CD4-positive, CD25-positive, alpha-beta regulatory T cell (primary cell): ENCODE measurements at places on chromosomes 5 and 9.

DNA sequence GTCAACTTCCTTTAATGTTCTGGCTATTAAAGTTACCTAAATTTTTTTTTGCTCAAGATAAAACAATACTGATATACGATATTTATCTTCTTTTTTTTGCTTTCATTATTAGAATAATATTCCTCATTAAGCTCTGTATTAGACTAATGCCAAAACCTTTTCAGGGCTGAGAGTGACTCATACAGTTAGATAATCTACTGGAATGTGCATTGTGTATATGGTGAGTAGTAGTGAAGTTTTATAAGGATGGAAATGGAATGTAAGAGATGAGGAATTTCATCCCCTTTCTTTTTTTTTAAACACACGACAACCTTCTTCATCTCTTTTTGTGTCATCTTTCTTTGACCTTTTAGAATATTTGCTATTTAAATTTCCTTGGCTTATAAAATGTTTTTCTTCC, 268.6 kb downstream of the ISL1 start:
- no peak for DNase-seq

GRCh38 chr9:16136961-16137360, 584.1 kb downstream of the CCDC171 start:
- no peak for DNase-seq

DNA sequence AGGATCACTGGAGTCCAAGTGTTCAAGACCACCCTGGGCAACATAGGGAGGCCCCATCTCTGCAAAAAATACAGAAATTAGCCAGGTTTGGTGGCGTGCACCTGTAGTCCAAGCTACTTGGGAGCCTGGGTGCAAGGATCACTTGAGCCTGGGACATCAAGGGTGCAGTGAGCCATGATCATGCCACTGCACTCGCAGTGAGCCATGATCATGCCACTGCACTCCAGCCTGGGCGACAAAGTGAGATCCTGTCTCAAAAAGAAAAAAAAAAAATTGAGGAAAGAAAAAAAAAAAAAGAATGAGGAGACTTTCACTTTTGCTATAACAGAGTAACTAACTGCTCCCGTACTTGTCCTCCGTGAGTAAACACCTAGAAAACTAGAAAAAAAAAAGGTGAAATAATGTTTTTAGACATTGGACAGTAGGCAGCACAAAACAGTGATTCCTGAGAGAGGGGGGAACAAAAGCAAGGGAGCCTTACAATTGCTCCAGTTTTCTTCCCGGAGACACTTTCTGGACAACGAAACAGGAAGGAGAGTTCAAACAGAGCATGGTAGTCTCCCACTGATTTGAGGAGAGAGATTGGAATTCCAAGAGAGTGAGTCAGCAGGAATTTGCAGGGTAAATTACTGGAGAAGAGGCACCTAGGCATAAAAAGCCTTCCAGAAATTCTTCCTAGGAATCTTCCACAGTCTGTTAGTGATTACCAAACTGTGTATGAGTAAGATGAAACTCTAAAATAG, 6.9 kb upstream of the ZBTB5 start:
- DNase-seq, result no peak

GRCh38 chr5:143398451-143399237, 4.8 kb downstream of the NR3C1 start:
- DNase-seq, result no peak

DNA sequence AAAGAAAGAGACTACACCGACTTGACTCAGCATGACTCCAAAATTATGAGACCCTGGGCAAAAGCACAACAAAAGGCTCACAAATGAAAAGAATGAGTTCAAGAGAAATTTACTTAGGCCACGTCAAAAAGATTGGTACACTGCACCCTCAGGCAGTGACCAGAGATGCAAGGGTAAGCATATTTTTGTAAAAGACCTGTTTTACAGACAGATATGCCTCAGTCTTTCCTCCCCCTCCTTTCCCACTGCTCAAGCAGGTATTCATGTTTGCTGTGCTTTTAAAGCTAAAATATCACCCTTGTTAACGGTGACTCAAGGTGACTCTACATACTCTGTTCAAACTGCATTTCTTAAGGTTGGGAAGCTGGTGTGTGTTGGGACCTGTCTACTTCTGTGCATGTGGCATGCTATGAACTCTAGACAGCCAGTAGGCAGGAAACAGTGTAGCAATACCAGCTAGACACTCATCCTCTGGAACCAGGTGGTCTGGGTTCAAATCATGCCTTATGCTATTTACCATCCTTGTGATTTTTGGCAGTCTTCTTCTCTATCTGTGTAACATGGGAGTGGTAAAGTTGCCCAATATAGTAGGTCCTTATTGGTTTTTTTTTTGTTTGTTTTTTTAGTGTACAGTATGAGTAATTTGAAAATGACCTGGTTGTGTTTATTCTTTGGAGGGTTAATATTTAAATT, 98.7 kb downstream of the TLE4 start:
- DNase-seq, result no peak

GRCh38 chr9:36336131-36336907, 63.8 kb downstream of the RNF38 start:
- no peak for DNase-seq

GRCh38 chr5:152601806-152602732, 197.0 kb upstream of the NMUR2 start:
- no peak for DNase-seq

DNA sequence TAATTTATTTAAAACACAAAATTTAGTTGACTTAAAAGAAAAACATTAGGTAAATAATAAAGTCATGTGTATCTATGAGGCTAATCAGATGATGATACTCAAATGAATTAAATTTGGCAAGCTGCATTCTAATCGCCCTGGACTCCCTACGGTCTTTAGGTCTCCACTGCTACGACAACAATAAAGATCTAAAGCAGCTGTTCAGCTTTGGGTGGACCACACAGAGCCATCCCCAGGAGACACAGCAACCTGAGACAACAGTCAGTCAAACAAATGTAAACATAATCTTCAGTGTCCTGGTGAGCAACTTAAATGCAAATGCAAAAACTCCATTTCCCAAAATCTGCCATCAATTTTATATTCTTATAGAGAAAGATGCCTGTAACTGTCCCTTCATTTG, 65.5 kb downstream of the MCTP1 start:
- no peak for DNase-seq

GRCh38 chr5:32501071-32502002, 56.8 kb upstream of the ZFR start:
- no peak for DNase-seq

DNA sequence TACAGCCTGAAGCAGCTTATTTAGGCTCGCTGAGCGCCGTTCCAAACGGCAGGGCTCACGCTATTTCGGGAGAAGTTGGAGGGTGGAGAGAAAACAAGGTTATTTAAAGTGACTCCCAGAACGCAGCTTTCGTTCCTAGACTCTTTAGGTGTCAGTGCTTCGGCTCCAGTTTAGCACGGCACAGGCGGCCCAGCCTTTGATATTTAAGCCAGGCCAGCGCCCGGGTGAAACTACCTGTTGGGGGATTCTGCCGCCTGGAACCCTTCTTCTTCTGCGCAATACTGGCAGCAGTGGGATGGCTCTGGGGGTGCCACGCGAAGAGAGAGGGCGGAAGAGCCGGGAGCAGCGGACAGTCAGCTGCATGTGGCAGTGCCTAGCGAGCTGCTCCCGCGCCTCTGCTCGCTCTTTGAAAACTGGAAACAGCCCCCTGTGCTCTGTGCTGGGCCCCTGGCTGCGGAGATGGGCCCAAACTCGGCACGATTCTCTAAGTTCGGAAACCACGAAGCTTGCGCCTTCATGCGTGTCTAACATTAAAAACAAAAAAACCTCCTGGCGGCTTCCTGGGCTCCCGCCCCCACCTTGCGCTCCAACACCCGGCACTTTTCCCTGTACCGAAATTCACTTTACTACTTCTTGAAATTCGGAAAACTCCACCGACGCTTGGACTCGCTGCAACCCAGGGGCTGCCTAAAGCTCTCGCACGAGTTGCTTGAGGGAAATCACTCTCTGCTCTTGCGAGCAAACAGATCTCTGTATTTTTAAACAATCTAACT, 34.6 kb upstream of the NFIB start:
- DNase-seq, result no peak

DNA sequence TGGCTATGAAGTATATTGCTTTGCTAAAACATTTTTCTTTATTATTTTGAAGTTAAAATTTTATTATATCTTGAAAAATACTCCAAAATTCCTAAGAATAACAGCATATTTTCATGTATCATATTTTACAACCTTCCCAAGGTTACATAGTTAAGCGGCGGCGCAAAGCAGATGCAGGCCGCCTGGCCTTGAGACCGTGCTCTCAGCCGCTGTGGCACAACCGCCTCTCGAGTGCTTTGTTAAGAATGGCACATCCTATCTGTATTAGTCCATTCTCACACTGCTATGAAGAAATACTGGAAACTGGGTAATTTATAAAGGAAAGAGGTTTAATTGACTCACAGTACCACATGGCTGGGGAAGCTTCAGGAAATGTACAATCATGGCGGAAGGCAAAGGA, 228.8 kb downstream of the ARRDC3 start:
- DNase-seq, result no peak

GRCh38 chr9:136021171-136021871, 60.1 kb upstream of the UBAC1 start:
- DNase-seq, result no peak

DNA sequence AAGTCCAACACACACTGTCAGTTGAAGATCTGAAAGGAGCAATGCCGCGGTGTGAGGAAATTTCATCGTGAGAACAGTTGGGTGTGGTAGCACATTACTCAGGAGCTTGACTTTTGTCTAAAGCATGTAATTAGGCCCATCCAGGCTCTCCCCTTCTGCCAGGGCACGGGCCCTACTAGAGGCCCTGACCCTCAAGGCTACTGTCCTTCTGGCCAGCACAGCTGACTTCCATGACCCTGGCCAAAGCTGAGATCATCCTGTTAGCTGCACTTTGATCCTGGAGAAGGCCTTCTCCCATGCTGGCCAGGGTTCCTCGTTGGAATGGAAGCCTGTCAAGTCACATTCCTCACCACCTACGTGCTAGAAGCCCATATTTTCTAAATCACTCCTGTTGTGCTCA, 77.8 kb upstream of the SLC1A3 start:
- no peak for DNase-seq

DNA sequence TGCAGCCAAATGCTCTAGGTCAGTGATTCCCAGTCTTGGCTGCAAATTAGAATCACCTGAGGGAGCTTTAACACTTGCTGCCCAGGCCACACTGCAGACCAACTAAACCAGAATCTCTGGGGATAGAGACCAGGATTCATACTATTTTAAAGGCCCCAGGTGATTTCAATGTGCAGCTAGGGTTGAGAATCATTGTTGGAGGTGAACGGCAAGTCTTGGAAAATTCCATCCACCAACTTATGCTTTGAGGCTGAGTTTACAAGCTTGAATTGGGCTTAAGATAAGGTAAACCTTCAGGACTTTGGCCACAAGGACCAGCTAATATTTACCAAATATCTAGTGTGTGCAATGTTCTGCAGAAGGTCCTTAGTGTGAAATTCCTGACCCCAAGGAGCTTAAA, 27.5 kb downstream of the SLIT3 start:
- DNase-seq, result no peak

- DNase-seq, result no peak
Measured at GRCh38 chr9:95373069-95373681, 55.7 kb upstream of the FANCC start.

GRCh38 chr9:93368437-93368836, 83.0 kb upstream of the FAM120A start:
- no peak for DNase-seq

DNA sequence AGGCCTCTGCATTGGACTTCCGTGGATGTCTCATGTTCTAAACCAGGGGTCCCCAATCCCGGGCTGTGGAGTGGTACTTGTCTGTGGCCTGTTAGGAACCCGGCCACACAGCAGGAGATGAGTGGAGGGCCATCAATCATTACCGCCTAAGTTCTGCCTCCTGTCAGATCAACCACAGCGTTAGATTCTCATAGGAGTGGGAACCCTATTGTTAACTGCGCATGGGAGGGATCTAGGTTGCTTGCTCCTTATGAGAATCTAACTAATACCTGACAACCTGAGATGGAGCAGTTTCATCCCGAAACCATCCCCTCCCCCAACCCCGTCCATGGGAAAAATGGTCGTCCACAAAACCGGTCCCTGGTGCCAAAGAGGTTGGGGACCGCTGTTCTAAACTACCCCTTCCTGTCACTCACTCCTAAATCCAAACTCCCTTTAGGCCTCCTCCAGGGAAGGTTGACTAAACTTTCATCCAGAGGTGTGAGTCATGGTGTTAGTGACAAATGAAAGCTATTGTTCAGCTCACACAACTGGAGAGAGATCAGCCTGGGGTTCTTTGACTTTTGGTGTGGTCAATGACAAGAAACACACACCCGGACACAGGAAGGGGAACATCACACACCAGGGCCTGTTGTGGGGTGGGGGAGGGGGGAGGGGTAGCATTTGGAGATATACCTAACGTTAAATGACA, 9.5 kb downstream of the KCNV2 start:
- DNase-seq, result no peak

- no peak for DNase-seq
Measured at GRCh38 chr5:161230221-161230620, 316.3 kb downstream of the GABRB2 start.

- no peak for DNase-seq
Measured at GRCh38 chr9:7780261-7780988, 19.2 kb downstream of the DMAC1 start.

- DNase-seq, result no peak
Measured at GRCh38 chr9:75658301-75658905, 232.1 kb upstream of the PCSK5 start.

DNA sequence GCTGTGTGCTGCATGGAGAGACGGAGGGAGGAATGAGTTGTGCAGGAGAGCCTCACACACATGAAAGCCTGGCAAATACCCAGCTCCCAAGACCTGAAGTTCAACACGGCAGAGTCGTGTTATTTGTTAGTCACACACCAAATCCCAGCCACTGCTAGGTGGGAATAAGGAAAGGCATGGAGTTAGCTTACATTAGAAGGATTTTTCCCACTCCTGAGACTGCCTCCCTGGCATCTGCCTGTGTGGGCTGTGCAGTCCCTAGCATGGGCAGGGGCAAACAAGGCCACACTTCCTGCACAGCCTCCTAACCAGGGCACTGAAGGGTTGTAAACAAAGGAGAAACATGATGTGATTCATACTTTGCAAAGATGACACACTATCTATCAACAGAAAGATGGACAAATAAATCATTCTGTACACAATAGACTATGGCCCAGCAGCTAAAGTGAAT, 306.8 kb downstream of the SPOCK1 start:
- DNase-seq, result no peak

DNA sequence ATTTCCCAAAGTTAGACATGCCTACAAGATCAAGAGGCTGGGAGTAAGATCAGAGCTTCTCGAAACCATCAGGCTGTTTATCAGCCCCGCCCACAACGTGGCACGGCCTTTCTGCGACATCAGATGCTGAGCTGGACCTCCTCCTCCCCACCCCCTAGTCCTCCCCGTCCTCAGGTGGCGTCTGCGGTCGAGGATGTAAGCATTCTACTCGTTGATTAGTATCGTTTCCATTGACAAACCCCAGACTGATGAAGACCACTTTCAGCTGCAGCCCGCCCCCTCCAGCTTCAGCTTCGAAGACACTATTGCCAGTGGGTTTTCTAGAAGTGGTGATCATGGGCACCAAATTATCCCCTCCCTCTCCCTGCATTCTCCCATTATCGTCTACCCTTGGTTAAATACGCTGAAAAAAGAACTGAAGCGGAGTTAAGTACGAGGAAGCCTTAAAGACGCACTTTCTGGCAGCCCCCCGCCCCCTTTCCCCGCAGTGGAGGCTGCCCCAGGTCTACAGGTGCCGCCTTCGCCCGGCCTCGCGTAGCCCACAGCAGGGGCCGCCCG, 1.1 kb downstream of the PPIC start:
- DNase-seq, result no peak
